GM23248 (cell line): ENCODE measurements at places on chromosomes 11 and 22.

GRCh38 chr22:45551310-45552016, 48.8 kb downstream of the FBLN1 start:
- peak; percentile 39 for DNase-seq

GRCh38 chr11:2928605-2929530, at the start of gene PHLDA2:
Gene PHLDA2 (minus strand): TSS chr11:2929420. CDS start chr11:2929364, 56 bp downstream.
- peak; percentile 92 for DNase-seq

- no peak for DNase-seq
These were observed 17.4 kb downstream of the TST start for GRCh38 chr22:37001826-37002225.

- DNase-seq = no peak
These were observed 97.3 kb downstream of the COMMD9 start for GRCh38 chr11:36191941-36192340.

DNA sequence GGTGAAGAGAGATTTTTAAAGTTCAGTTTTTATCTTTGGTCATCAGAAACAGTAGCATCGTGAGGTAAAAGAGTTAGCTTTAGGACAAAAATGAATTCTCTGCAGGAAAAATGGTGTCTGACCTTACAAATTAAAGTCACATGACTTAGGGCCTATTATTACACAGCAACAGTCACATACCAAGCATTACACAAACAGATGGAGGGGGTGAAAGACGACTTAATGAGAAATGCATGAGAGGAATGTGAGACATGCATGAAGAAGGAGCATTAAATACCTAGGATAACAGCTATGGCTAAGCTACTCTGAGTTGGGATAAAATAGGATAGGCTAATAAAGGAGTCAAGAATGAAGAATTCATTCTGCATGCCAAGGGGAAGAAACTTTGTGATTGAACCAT, 77.5 kb downstream of the BLID start:
- DNase-seq = peak; percentile 89

GRCh38 chr11:92227230-92227814, 2.7 kb downstream of the FAT3 start:
- no peak for DNase-seq

DNA sequence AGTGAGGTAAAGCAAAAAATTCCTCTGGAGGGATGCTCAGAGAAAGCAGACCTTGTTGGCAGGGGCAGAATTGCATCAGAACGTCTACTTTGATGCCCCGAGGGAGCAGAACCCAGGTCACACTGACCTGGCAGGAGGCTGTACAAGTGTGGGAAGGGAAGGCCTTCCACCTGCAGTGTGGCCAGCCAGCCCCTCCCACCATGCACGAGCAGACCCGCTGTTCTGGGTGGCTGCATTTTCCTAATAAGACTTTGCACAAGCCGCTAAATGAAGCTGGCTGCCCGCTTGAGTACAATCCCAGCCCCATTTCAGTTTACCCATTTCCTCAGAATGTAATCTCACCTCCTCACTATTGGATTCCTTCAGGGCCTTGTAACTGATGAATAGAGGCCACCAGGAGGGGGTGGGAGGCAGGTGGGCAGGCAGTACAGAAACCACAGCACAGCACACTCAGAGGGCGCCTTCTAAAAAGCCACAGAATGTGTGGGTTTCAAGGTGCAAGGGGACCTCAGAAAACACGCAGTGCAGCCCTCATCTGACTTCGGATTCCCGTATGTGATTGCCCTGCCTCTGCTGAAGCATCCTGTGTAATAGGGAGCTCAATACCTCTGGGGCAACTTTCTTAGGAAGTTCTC, 316.6 kb downstream of the OPCML start:
- no peak for DNase-seq

GRCh38 chr11:14101388-14101787, 138.9 kb downstream of the SPON1 start:
- peak; percentile 46 for DNase-seq

DNA sequence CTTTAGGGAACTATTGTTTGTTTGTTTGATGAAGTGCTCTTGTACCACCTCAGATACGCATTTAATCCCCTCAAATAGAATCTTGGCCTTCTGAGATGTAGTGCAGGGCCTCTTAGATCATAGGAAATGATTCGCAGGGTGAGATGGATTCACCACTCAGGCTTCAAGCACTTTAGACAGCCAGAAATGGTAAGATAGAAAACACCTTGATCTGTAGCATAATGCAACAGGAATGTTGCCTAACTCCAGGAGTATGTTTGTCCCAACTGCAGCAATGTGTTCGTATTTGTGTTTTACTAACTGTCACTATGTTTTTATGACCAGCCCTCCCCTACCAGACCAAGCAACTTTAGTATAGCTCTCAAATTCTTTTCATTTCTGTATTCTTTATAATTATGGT, 761.2 kb downstream of the NELL1 start:
- no peak for DNase-seq

- DNase-seq = no peak
These were observed 74.2 kb downstream of the CACNG2 start for GRCh38 chr22:36629320-36629719.

DNA sequence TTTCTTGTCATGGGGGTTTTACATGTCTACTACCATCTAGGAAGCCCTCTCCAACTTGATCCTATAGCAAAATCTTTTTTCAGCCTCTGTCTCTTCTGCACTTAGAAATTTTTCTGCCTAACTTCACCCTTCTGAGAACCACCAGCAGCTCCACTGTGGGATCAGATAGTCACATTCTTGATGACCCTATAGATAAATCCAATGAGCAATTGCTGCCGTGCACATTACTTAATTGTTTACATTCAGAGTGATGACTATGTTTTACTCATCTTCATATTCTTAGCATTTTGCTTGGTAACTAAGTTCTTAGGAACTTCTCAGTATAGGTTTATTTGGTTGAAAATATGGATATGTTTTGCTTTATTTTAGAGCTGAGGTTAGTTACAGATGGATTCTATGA, 12.4 kb upstream of the ETS1 start:
- DNase-seq = peak; percentile 74

DNA sequence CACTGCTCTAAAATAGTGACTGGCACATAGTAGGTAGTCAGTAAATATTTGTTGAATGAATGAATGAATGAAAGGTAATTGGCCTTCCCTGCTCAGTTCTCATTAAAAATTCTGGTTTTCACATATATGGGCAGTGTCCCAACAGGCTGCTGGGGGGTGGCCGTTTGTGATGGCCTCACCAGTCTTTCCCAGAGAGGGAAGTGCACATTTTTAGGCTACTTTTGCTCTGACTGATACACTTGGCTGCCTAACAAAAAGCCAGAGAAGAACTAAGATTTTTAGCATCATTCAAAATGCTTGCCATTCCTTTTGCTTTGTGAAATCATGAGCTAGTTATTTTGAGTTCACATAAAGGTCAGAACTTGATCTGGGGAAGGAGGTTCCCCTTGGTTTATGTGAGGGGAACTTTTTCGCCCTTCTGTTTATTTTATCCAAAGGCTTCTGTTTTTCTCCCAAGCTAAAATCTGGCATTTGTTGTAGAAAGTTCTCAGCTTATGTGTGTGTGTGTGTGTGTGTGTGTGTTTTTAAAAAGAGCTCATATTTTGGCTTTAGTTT, 83.1 kb downstream of the PTPRJ start:
- peak; percentile 96 for DNase-seq

GRCh38 chr11:26201411-26201810, 130.5 kb upstream of the ANO3 start:
- DNase-seq = peak; percentile 66

GRCh38 chr22:32761251-32761903, 40.1 kb upstream of the TIMP3 start:
- peak; percentile 48 for DNase-seq

DNA sequence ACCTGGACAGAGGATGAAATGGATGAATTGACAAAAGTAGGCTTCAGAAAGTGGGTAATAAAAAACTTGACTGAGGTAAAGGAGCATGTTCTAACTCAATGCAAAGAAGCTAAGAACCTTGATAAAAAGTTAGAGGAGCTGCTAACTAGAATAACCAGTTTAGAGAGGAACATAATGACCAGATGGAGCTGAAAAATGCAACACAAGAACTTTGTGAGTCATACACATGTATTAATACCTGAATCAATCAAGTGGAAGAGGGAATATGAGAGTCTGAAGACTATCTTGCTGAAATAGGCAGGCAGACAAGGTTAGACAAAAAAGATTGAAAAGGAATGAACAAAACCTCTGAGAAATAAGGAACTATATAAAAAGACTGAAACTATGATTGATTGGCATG, 47.9 kb upstream of the SLC22A9 start:
- DNase-seq = no peak

DNA sequence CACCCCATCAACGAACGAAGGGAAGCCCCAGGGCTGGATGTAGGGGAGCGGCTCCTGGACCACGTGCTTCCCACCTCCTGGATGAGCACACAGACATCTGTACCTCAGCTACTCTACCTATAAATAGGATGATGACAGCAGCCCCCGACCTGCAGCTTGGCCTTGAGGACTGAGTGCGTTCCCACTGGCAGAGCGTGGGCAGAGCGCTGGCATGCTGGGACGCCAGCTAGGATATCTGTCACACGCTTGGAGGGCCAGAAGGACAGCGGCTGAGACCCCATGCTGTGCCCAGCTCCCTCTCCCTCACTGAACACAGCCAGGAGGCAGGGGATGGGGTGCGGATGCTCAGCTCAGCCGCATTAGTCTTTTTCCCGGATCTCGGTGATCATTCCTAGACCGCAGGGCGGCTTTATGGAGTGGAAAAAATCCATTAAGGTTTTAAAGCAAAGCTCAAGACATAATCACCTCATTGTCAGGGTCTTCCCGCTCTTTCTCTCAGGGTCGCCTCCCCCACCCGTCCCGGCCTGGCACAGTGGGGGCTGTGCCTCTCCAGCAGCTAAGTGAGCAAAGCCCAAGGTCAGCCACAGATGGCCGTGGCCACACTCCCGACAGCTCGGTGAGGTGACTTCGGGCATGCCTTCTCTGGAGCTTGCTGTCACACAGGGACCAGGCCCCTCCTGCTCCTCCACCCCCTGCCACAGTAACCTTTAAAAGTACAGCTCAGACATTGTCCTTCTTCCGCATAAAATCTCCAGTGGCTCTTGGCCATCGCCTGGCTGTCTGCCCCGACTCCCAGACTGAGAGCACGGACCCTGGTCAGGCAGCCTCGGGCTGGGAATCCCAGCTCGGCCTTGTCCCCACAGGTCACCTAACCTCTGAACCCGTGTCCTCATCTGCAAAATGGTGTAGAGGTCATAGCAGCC, 69.6 kb upstream of the SHISAL1 start:
- DNase-seq = no peak

DNA sequence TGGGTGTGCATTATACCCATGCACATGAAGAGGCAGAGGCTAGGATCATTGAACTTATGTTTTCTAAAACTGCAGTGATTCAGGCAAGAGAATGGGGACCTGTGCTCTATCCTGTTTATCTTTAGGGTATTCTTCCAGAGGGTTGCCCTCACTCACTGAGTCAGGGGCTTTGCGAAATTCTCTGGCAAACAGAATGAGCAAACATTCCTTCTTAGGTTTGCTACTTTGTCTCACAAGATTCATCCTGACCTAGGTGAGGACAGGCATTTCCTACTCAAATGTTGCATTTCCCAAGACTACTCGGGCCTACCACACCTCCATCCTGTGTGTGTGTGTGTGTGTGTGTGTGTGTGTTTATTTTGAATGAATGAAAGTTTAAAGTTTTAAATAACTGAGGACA, 2.7 kb upstream of the EIF3M start:
- peak; percentile 25 for DNase-seq

- no peak for DNase-seq
These were observed 35.3 kb downstream of the LIF start for GRCh38 chr22:30211124-30211820.

- no peak for DNase-seq
These were observed 11.2 kb downstream of the GAL start for GRCh38 chr11:68695531-68695930.

DNA sequence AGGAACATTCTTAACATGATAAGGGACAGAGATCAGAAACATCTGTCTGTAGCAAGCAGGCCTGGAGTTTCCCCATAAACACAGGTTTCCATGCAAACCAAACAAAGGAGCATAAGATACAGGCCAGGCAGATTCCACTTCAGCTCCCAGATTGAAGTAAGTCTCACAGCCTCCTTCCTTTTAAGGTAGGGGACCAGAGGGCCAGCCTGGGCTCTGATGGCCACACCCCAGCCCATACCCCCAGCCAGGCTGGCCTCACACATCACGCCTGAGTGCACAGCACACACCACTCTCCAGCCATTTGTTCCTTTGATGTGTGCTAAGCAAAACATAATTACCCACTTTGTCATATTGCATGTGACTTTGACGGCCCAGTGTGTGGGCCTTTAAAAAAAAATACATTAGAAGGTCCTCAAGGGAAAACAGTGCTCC, 518.7 kb downstream of the NTM start:
- peak; percentile 87 for DNase-seq
